ENCODE measurements at places on chromosomes 7 and 10.

- peak; percentile 43 for DNase-seq
These were observed 7.1 kb upstream of the UNCX start for GRCh38 chr7:1225441-1226185.

DNA sequence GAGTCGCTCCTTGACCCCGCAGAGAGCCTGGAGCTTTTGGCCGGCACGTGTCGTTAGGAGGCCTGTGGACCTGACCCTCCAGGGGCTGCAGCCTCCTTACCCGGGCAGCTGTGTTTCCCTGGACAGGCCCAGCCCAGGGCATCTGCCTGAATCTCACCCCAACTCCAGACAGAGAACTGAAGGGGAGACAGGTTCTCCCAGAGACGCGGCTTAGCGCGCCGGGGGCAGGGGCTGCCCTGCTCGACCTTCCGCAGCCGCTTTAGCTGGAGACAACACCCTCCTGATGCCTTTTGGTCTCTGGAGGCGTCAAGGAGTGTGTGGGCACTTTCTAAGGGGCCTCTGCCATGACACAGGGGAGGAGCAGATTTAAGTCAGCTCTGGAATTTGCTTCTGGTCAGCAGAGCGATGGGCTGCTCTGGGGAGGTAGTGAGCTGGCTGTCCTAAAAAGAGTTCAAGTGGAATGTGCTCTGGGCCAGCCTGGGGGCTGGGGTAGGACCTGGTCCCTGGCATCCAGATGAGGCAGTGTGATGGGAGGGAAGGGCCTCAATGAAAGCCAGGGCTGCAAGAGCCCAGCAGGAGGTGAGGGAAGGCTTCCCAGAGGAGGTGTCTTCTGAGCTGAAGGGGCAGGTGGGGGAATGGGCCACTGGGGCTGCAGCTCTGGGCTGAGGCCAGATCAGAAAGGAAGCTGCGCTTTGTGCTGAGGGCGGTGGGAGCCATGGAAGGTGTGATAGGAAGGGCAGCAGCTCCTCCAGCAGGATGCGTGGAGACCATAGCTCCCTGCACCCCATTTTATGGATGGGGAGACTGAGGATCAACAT, 5.8 kb downstream of the GRIFIN start:
- no peak for DNase-seq

DNA sequence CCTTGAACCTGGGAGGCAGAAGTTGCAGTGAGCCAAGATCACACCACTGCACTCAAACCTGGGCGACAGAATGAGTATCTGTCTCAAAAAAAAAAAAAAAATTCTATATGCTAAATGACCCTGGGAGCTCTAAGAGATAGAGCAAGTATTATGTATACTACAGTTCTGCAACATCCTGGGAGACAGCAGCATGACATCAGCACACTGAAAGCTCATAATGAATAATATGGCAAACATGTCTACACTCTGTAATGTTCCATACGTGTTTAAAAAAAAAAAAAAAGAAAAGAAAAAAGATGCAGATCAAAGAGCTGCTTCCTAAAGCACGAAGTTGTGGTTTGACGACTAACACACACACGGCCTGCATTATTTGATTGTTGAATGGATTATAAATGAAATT, 72.5 kb downstream of the CUL2 start:
- DNase-seq = no peak

DNA sequence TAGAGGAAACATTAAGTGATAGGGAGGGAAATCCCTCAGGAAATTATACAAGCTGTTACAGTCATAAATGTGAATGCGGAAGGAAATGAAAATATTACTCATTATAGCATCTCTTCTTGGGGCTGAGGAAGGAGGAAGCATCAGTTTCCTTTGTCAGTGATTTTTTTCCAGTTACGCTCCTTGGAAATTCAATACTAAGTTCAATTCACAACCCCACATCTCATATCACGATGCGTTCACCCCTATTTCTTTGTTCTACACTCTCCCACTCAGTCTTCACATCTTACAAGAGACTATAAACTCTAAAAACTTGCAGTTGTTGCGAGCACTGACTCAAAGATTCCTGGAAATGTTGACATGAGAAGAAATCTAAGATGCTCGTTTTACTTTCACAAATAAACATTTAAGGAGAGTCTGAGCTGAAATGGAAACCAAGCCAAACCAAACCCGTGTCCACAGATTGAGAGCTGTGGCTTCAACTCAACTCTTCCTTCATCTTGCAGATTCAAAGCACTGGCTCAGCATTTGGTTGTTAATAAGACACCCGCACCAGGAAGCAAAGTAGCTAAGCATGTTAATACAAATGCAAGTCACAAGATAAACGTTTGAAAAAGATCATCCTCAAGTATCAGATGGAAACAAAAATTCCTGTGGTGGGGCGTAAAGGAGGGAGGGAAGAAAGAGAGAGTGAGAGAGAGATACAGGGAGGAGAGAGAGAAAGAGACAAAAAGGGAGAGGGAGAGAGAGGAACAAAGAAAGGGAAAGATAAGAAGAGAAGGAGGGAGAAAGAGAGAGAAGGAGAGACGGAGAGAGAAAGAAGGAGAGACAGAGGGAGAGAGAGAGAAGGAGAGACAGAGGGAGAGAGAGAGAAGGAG, 150.0 kb upstream of the RSU1 start:
- DNase-seq = no peak

DNA sequence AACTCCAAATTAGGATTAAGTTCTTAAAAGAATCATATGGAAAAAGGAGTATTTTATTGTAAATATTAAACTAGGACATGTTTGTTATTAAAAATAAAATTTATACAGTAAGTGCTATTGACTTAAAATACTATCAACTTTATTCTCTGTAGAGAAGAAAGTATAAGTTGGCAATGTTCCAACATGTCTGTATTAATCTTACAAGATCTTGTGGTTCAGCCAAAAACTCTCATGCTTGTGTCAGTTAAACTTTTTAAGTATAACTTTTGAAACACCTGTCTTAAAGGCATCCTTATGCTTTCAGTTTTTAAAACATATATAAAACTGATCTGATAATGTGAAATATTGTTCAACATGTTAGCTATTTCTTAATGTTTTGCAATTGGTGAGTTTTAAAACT, 160.7 kb downstream of the ZEB1 start:
- DNase-seq = no peak
